ENCODE measurements at places on chromosomes 13 and 19. TPM values are rescaled to one million over a fixed set of nuclear protein-coding genes. Genes with fewer than 3 reads are reported as not detected.

DNA sequence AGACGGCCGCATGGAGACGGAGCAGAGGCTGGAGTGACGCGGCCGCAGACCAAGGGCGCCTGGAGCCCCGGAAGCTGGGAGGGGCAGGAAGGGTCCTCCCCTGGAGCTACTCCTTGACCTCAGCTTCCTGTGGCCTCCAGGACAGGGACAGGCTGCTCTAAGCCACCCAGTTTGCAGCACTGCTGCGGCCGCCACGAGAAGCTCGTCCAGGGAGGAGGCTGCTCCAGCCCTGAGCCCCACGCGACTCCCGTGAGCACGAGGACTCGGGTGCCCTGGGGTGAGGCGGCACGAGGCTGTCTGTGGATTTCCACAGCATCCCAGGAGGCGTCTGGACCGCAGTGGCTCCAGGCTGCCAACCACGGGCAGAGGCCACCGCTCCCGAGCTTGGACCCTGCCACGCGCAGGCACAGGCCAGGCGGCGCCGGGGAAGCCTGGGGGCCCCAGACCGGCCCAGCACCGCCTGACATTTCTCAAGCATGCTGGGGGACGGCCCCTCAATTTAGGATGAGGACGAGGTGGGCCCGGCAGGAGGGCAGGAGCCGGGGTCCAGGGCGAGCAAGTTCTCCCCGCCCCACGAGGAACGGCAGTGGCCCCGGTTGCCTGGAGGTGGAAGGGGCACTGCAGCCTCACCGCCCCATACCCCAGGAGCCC lies 10.7 kb downstream of the SBNO2 start:
- DNase-seq = no peak

TGFBR3L gene
- total RNA-seq = 2.0 TPM

GRCh38 chr13:29500386-29500785 lies 95.1 kb downstream of the SLC7A1 start:
- DNase-seq = no peak

FREM2 gene
- 0.53 TPM for total RNA-seq

CPT1C gene
- 1.7 TPM for total RNA-seq

HCN2 gene
- total RNA-seq = 1.5 TPM

KIR3DL2 gene
- total RNA-seq = not detected

GRCh38 chr19:54287456-54287855 lies 6.5 kb upstream of the LILRB2 start:
- DNase-seq = no peak

- DNase-seq = no peak
Observed at GRCh38 chr13:49655906-49656305, 27.6 kb downstream of the ARL11 start.

GRCh38 chr19:49340865-49341718 lies 5.9 kb downstream of the CD37 start:
- DNase-seq = no peak

- no peak for DNase-seq
Observed at GRCh38 chr13:106702505-106702904, 134.6 kb upstream of the ARGLU1 start.

- DNase-seq = no peak
Observed at GRCh38 chr19:33280351-33280921, 21.9 kb downstream of the CEBPA start.

DNA sequence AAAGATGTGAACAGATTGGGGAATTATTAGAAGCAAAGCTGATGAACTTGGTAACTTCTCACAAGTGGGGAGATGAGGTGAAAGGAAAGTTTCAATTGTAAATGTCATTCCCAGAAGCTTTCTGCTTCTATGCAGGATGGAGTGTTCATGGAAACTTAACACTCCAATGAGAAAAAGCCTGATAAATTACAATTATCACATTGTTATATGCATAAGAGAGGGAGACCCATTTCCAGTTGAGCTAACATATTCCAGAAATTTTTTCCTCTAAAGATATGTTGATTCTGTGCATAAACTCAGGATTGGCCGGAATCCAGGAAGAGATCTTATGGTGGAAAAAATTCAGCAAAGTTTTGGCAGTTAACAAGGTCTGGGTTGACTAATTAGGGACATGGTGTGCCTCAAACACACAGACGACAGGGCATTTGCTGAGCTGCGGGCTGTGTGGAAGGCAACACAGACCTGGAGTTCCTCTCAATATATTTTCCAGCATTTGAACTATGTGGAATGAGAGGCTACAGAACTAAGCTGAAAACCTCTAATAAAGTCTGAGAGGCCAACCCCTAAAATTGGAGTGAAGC lies 64.9 kb upstream of the FGF14 start:
- no peak for DNase-seq

GRCh38 chr13:23921451-23921888 lies 24.2 kb upstream of the C1QTNF9B start:
- DNase-seq = peak; percentile 6

C19orf67 gene
- total RNA-seq = not detected

GRCh38 chr13:114286808-114287207 lies 5.4 kb downstream of the UPF3A start:
- DNase-seq = no peak

SPACA4 gene
- total RNA-seq = not detected

DNA sequence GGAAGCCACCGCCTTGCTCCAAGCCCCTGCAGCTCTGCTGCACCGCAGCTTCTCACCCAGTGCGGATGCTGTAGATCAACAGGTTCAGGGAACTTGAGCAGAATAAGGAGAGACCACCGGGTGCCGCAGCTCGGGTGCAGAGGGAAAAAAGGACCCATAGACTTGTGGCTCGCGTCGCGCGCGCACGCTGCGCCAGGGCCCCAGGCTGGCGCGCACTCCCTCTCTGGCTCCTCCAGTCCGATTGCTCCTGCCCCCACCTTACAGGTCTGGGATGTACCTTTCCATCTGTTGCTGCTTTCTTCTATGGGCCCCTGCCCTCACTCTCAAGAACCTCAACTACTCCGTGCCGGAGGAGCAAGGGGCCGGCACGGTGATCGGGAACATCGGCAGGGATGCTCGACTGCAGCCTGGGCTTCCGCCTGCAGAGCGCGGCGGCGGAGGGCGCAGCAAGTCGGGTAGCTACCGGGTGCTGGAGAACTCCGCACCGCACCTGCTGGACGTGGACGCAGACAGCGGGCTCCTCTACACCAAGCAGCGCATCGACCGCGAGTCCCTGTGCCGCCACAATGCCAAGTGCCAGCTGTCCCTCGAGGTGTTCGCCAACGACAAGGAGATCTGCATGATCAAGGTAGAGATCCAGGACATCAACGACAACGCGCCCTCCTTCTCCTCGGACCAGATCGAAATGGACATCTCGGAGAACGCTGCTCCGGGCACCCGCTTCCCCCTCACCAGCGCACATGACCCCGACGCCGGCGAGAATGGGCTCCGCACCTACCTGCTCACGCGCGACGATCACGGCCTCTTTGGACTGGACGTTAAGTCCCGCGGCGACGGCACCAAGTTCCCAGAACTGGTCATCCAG lies 964 bp downstream of the PCDH17 start:
- no peak for DNase-seq

NFIX gene
- total RNA-seq = 19.7 TPM

GRCh38 chr13:29454931-29455481 lies 140.5 kb downstream of the SLC7A1 start:
- DNase-seq = peak; percentile 44

GRCh38 chr13:66138172-66138811 lies 1091.8 kb downstream of the PCDH9 start:
- DNase-seq = no peak

DNA sequence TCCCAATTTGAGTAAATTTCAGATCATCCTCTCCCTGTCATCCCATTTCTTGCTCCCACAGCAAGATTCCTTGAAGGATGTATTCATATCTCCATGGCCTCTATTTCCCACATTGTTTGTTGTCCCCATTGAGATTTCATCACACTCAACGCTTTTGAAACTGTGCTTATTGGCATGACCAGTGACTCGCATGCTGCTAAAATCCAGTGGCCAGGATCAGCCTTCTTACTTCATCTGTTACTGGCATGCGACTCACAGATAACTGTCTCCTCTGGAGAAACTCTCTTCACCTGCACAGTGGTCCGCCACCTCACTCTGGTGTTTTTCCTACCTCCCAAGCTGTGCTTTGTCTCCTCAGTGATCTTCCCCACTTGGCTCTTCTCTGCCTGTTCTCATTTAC lies 95.8 kb downstream of the WASF3 start:
- DNase-seq = no peak

DNA sequence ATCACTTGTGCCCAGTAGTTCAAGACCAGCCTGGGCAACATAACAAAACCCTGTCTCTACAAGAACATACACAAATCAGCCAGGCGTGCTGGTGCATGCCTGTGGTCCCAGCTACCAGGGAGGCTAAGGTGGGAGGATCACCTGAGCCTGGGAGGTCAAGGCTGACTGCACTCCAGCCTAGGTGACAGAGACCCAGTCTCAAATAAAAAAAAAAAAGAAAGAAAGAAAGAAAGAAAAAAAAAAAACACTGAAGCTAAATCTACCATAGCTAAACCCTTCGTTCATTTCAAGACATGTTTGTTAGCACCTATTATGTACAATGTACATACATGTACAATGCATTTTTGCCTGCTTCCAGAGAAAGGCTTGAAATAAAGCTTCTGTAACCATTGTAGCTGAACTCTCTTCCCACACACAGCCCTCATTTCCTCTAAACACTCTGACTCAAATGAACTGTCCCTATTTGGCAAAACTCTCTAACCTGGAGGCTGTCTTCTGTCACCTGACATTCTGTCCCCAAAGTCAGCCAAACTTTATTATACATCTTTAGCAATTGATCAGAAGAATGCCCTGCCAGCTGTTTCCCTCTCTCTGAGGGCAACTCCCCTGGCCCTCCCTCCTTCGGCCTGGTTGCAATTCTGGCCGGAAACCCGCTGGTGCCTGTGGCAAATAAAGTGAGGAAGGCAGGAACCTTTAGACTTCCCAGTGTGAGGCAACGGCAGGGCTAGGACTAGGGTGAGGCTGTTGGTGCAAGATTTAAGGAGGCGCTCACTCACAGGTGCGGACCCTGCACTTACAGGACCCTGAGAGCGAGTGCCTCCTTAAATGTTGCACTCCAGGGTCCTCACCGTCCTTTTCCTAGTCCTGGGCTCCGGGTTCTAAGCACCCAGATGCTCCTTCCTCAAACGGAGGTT lies 1.8 kb downstream of the ETHE1 start:
- peak; percentile 72 for DNase-seq

STAP2 gene
- 29.8 TPM for total RNA-seq

- no peak for DNase-seq
Observed at GRCh38 chr13:75226733-75227435, 255.1 kb downstream of the TBC1D4 start.

GRCh38 chr13:99120751-99121150 lies 79.9 kb upstream of the UBAC2 start:
- DNase-seq = no peak

DNA sequence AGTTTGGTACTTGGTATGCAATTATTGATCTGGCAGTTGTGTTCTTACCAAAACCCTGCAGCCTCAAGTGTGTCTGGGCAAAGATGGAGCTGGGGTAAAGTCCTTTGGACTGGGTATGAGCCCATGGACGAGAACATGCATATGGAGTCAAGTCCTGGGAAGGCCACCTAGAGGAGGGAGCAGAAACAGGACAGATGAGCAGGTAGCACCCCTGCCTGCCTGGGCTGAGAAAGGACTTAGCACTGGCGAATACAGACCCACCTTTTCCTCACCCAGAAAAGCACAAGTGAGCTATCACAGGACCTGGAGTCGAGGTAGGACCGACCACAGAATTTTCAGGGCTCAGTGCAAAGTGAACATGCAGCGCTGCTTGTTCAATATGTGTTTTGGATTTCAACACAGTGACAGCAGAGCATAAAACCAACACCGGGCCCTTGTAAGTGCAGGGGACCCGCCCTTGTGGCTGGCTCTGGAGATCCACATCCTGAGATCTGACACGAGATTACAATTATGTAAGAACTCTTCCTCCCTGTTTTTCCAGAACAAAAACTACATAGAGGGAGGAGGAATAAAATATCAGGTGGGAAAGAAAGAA lies 25.9 kb downstream of the IGFL2 start:
- no peak for DNase-seq

- no peak for DNase-seq
Observed at GRCh38 chr13:106753251-106753650, 185.3 kb upstream of the ARGLU1 start.

- no peak for DNase-seq
Observed at GRCh38 chr13:51845574-51846318, 769 bp upstream of the TMEM272 start.

GRCh38 chr19:29831041-29831548 lies 19.3 kb downstream of the CCNE1 start:
- peak; percentile 98 for DNase-seq

GRCh38 chr13:111971891-111972780 lies 94.8 kb upstream of the SOX1 start:
- DNase-seq = no peak

ATP8B3 gene
- total RNA-seq = 8.3 TPM

ERICH6B gene
- not detected for total RNA-seq

ZNF440 gene
- total RNA-seq = 13.1 TPM

DNA sequence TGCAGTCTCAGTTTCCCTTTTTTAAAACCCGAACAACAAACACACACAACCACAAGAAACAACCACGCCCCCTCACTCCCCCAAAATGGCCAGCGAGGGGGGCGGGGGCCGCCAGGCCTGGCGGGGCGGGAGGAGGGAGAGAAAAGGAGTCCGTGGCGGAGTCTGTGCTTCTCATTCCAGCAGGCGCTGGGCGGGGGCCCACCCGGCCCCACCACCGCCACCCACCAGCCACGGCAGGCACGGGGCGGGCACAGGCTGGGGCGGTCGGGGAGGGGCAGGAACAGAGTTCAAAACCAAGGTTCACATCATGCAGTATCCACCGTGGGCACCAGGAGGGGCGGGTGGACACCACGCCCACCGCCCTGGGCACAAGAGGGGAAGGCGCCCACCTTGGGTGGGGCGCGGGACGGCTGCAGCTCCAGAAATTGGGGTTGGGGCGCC lies 12.9 kb downstream of the DPF1 start:
- no peak for DNase-seq

GRCh38 chr19:13764101-13764807 lies at the start of gene MRI1:
TSS of gene MRI1 (plus strand) at chr19:13764522. CDS start at chr19:13764589, 67 bp downstream.
- DNase-seq = peak; percentile 72

ZNF486 gene
- 4.8 TPM for total RNA-seq

NLRP12 gene
- total RNA-seq = 0.37 TPM

DNA sequence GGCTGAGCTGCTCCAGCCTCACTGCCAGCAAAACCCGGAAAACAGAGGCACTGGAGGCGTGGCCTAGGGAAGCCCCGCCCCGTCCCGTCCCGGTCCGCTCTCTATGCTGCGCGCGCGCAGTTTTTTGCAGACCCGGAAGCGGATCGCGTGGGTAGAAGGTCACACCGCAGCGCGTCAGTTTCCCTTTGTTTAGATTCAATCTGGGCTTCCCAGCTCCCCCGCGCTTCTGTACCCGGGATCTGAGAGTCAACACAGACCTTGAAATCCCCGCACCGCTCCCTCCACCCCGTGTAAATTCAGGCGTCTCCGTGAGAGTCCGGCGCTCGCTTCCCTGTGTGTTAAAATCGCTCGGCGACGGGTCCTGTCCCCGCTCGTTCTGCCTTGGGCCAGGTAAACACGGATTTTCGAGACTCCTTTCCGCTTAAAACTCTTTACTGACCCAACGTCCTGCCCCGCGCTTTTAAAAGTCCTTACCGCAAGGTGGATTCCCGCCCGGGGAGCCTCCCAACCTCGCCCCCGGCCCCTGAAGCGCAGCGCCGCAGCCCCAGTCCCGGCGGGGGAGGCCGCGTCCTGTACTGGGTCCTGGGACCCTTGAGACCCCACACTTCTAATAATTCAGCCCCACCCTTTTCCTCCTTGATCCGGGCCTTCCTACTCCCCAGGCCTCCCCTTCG lies at the start of gene ZNF610:
Gene ZNF610 (plus strand): TSS at position 127 of the 674 bp plus-strand sequence. CDS start 12,930 bp downstream, outside the sequence.
- DNase-seq = peak; percentile 40

Data from PC-9 (cell line).